ENCODE measurements at places on chromosomes 6 and 20. TPM values are rescaled to one million over a fixed set of nuclear protein-coding genes. Genes with fewer than 3 reads are reported as not detected.

The KCNK5 gene
- total RNA-seq: 2.4 TPM

The FRS3 gene
- not detected for total RNA-seq

The SLC22A16 gene
- not detected for total RNA-seq

The C6orf15 gene
- 0.91 TPM for total RNA-seq

The SLC26A8 gene
- total RNA-seq: not detected

The NXT1 gene
- 55.1 TPM for total RNA-seq

The CLVS2 gene
- total RNA-seq: not detected

The TRIM31 gene
- total RNA-seq: not detected

The HSPA1A gene
- total RNA-seq: 32.5 TPM

DNA sequence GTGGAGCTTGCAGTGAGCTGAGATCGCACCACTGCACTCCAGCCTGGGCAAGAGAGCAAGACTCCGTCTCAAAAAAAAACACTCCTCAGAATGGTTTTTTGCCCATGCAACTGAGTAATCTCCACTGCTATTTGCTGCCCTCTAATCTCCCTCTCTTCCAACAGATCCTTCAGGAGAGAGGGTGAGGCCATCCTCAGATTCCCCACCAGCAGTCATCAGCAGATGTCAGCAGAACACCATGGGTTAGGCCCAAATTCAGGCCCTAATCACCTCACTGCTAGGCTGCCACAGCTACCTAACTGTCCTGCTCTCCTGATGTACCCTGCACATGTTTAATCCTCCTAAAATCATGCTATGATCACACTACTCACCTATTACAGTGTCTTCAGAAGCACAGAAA is 63.2 kb upstream of the BEND6 start:
- peak; percentile 18 for DNase-seq

GRCh38 chr6:138328210-138328609 is 49.5 kb upstream of the SMIM28 start:
- DNase-seq: no peak

DNA sequence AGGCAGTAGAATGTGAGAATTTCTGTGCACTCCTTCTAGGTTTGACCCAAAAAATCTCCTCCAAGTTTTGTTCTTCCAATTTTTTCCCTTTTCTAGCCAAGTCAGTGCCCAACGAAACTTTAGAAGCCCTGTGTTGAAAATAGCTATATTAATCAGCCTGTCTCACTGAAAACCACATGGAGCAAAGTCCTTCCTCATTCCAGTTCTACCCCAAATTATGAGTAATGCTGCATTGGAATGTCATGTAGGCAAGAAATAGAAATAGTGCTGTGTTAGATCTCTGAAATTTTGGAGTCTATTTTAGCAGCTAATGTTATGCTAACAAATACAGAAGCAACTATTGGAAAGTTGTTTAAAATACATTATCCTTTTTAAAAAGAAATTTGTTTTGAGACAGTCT is 725.5 kb downstream of the TBC1D32 start:
- DNase-seq: no peak

DNA sequence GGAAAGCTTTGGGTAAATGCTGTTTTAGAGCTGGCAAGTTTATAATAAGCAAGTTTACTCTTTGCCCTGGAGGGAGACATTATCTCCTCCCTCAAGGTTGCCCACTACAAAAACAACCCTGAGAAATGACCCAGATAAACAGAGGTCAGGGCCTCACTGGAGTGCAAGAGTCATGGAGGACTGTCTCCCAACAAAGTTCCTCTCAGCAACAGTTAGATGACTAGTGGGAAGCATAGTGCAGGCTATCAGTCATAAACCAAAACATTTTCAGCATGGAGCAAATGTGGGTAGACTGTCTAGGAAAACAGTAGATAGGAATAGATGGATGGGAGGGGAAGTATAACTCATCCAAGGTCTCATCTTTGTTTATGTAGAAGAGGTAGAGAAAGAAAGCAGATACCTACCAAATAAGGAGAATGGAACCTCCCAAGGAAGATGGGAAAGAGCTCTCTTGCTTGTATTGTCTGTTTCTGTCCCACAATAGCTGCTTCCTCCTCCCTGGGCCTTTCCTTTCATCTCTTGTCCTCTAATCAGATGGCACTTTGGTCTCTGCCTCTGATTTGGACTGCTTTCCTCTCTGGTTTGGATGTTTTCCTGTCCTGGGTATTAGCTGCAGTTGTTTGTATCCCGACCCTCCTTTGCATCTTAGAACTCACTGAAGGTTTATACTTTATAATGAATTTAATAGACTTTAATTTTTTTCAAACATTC is 95.4 kb downstream of the WASF1 start:
- no peak for DNase-seq

DNA sequence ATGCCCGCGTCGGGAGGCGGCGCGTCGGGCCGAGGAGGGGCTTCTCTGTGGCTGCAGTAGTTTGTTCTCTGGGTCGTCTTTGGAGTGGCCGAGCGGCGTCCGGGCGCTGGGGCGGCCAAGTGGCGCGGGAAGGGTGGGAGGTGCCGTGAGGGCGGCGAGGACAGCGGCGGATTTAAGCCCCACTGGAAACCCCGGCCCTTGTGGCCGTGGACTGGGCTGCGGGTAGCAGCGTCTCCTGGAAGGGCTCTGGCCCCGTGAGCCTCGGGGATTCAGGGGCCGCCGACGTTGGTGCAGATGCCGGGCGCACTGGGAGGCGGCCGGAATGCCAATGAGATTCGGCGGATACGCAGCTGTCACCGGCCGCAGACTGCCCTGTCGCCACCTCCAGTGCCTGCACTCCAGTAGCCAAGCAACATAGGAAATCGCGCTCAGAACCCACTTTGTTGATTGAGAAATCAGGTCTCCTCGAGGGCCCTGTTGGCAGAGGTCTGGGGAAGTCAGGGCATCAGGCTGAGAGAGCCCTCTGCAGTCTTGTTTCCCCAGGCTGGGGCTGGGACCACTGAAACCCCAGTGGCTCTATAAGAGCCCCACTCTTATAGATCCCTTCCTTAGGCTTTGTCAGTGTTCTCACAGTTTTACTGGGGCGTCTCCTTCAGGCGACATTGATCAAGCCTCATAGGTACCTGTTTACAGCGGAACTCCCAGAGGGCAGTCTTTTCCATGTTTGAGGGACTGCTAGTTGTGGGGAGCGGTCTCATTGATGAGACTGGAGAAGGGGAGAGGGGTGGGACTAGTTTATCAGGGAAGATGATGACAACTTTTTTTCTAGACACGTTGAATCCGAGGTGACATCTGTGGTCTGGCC is 642 bp downstream of the GZF1 start:
- peak; percentile 9 for DNase-seq

DNA sequence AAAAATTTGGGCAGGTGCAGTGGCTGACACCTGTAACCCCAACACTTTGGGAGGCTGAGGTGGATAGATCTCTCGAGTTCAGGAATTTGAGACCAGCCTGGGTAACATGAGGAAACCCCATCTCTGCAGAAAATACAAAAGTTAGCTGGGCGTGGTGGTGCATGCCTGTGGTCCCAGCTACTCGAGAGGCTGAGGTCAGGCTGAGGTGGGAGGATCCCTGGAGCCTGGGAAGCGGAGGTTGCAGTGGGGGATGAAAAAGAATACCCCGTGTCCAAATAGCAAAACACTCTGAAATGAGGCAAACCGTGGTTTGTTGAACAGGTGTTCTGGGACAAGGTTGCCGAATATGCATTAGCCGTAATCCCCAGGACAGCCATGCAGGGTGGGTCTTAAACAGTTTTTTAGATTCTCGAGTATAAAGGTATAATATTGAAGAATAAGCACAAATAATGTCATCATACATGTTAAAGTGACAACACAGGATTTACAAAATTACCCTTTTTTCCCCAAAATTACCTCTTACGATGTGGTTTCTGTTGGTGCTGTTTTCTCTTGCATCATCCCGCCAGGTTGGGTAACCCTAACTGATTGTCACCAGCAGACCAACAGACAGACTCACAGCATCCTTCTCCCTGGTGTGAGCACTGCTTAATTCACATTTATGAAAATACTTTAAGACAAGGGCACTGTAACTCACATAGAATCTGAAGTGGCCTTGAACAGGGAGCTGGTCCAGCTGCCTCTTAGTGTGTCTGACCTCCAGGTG is 9.1 kb downstream of the DNAJC5 start:
- no peak for DNase-seq

- no peak for DNase-seq
These were observed 14.1 kb upstream of the TFAP2D start for GRCh38 chr6:50699051-50699775.

GRCh38 chr20:9144643-9145042 is 75.8 kb downstream of the PLCB4 start:
- DNase-seq: no peak

GRCh38 chr20:38184101-38184500 is 19.0 kb upstream of the TGM2 start:
- no peak for DNase-seq

DNA sequence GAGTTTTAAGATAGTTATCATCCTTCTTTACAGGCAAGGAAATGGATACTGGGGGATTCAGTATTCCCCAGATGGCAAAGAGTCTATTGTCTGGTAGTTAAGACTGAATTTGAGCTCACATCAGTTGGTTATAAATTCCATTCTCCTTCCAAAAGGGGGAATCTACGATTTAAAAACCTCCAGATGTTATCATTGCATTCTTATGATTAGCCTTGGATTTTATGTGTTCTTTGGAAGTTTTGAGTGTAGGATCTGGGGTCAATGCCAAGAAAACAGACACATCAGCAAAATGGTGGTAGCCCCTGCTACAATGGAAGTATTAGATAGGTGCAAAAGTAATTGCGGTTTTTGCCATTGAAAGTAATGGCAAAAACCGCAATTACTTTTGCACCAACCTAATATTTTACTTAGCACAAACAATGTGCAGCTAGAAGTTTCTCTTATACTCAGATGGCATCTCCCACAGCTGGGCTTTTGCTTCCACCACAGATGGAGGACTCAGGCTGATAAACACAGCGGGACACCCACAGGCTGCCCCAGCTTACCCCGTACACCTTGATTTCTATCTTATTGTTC is 168.2 kb upstream of the RIN2 start:
- no peak for DNase-seq

DNA sequence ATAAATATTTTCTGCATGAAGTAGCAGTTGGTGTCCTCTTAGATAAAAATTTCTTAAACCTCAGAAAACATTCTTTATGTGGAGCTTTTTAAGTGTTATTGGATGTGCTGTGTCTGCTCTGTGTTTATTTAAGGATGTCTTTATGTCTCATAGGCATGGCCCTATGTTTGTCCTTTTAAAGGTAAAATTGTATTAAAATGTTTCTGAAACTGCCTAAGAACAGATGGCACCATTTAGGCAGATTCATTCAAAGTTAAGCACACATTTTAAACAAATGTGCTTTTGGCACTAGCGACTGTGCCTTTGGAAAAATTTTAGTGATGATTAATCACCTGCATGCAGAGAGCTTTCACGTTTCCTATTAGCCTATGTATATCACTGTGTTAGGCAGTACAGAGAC is 125.2 kb downstream of the KIF6 start:
- DNase-seq: no peak

All from MG63 (cell line).